ENCODE measurements at places on chromosomes 2 and 18.
A peak's percentile ranks its signal among the peaks of the same experiment; 100 is the strongest.

GRCh38 chr2:12606472-12607000 lies 110.2 kb upstream of the TRIB2 start:
- no peak for DNase-seq

DNA sequence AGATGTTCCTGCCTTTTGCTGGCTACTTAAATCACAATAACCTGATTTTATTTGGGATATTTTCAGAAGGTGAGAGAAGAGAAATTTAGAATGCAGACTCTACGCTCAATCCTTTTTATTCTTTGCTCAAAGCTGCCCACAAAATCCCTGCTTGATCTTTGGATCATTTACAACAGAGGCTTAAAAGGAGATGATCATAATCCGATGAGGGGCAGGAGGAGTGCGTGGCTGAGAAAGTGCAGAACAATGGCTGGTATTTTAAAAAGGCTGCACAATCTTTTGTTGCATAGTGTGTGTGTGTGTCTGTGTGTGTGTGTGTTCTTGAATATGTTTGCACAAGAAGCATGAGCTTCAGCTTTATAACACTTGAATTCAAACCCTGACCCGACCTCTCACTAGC lies 256.3 kb upstream of the MYT1L start:
- DNase-seq: no peak

GRCh38 chr2:62287282-62287681 lies 91.4 kb downstream of the B3GNT2 start:
- DNase-seq: no peak

DNA sequence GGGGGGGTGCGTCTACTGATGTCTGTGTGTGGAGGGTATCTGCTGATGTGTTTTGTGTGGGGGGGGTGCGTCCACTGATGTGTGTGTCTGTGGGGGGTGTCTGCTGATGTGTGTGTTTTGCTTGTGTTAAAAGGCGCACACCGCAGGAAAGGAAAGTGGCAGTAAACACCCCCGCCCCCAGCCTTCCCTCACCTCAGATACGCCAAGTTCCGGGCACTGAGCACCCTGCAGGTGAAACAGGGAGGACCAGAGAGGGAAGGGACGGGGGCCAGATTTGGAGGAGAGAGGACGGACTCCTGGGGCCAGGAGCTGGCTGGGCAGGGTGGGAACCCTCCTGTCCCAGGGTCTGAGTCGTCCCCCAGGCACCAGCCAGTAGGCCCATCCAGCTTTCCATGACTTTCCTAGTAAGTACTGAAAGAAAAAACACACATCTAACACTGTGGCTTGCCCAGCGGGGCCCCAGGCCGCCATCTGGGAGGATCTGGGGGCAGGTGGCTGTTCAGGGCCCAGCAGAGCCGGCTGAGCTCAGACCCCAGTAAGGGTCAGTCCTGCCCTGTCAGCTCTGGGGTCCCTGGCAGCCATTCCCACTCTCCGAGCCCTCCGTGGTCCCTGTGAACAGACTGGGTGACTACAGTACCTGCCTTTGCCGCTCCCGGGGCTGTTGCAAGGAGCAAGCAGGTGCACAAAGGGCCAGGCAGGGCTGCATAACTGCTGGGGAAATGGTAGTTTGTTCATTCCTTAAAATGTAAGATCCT lies 126.9 kb downstream of the NFATC1 start:
- peak; percentile 67 for DNase-seq
